HS-5 (cell line): ENCODE measurements at places on chromosomes 4 and X.

GRCh38 chrX:29461039-29461438 lies 754.3 kb upstream of the MAGEB2 start:
- DNase-seq, result no peak

GRCh38 chrX:56029188-56029587 lies 203.0 kb upstream of the KLF8 start:
- DNase-seq, result no peak

- no peak for DNase-seq
Observed at GRCh38 chr4:102610476-102610875, 109.3 kb downstream of the NFKB1 start.

- no peak for DNase-seq
Observed at GRCh38 chrX:137566746-137567679, 1.1 kb downstream of the ZIC3 start.
